Stimulated activated CD8-positive, alpha-beta memory T cell treated with anti-CD3 and anti-CD28 coated beads, Interleukin-7, amount 100 ng/mL, for 1 hour (primary cell): ENCODE measurements at places on chromosomes 7 and 10.

DNA sequence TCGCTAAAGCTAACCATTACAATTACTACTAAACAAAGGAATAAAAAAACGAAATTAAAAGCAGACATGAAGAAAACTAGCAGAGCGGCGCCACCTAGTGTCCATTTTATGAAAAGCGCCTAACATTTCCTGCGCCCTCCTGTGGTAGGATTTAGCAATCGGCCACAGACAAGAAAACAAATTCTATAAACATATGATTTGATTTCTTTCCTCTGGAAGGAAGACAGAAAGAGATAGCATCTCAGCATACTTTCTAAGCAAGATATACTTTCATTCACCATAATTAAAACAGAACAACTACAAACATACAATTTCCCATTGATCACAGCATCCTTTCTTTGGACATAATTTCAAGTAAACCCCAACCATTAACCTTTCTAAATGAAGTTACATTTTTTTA, 337.7 kb upstream of the NPVF start:
- DNase-seq: peak; percentile 38

- DNase-seq: no peak
These were observed 101.5 kb upstream of the EGR2 start for GRCh38 chr10:62917475-62918238.

DNA sequence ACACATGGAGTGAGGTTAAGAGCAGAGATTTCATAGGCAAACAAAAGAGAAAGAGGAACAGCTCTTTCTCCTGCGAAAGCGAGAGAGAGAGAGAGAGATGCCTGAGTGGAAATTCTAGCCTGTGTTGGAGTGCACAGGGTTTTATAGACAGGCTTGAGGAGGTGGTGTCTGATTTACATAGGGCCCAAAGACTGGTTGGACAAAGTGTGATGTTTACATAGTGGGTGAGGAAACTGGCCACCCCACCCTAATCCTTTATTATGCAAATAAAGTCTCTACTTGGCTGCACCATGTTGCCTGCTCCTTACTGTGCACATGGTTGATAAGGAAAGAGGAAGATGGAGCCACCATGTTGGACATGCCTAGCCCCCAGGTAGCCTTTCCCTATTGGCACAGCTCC, 967.8 kb upstream of the SORCS1 start:
- no peak for DNase-seq

- DNase-seq: no peak
These were observed 925.1 kb downstream of the LRMDA start for GRCh38 chr10:76356557-76356956.

DNA sequence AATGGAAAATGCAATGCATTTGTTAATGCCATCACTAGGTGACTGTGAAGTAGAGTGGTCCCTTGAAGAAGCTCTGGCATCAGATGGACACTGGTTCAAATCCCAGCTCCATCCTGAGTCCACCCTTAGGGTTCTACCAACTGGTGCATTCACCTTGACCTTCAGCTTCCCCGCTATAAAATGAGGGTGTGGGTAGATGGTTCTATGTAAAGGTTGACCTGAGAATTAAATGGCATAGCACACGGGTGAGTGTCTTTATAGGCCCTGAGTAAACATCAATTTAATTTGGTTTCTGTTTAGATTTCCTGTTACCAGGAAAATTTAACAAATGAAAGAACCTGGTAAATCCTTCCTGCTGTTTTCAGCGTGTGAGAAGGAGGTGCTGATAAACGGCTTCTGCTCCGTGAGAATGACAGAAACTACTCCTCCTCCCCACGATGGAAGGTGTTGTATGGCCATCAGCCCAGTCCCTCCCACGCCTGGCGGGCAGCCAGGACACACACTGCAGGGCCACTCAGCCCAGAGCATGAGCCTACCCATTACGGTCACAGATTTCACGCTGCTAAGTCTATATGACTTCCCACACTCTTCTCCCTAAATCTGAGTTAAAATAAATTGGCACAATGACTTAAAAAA, 210.1 kb downstream of the TNS3 start:
- no peak for DNase-seq

GRCh38 chr7:38308140-38308539, 34.7 kb upstream of the TARP start:
- no peak for DNase-seq

DNA sequence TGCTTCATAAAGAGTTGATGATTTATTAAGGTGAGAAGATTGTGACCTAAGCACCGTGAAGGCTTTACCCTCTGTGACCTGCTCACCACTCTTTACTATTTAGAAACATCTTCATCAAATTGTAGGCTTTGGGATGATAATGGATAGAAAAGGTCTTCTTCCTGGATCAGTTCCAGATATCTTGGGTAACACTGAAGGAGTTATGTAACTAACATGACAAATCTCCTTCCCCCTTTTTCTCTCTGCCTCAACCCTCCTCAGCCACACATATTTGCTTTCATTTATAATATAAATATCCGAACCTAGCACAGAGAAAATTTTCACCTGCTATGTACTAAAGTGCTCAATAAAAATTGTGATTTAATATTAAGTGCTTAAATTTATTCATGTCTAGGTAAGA, 151.5 kb downstream of the FRMD4A start:
- DNase-seq: no peak

DNA sequence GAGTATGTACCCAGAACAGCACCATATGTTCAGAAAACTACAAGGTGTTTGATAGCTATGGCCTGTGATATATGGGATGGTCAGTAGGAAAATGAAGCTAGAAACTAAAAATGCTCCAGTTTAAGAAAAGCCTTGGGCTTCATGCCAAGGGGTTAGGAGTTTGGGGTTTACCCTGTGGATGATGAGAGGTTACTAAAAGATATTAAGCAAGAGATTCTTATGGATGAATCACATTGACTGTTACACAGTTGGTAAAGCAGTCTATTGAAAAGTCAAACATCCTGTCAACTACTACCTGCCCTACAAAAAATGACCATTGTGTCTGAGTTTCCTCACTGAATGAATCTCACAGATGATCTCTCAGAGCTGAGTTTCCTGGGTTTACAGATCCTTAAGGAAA, 166.2 kb upstream of the INHBA start:
- DNase-seq: no peak

DNA sequence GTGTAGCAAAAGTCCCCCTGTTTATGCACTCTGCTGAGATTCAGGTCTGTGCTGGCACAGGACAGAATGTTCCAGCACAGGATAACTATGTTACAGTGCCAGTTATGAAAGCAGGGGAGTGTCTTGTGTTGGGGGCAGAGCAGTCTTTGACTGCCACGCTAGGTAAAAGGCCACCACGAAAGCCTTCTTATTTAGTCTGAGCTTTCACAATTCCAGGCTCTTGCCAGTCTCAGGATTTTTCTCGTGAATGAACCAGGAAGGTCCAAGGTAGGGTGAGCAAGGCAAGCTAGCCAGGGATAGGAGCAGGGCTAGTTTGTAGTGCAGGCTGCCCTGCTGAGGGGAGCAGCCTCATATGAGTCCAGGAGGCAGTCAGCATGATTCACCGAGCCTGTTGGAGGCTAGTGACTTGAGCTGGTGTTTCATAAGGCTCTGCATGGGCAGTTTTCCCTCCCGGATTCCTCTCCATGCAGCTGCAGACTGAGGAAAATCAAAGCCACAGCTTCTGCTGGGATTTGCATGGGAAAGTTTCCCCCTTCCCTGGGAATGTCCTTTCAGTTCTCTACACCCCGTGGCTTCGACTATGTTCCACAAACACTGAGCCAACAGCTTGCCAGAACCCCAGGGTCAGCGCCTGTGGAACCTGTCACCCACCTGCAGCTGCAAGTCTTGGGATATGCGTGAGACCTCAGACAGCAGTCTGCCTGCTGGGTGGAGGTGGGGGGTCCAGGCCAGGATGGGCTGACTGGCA, 112.3 kb downstream of the JCAD start:
- no peak for DNase-seq

- DNase-seq: no peak
These were observed 31.4 kb downstream of the LRMDA start for GRCh38 chr10:75462865-75463264.

DNA sequence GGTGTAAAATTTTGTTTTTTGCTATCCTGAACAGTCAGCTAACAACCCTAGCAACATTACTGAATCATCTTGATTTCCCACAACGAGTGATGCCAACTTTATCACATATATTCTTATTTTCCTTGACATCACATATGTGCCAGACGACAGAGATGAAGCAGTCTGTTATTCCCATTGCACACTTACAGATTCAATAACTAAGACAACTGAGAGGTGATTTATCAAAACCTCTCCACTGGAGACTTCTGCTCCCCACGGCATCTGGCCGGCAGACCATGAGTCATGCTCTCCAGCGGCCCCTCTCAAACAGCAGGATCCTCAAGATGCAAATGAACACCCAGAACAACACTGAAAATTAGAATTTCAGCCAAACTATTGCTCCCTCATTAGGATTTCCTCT, 57.1 kb downstream of the AMPH start:
- no peak for DNase-seq

DNA sequence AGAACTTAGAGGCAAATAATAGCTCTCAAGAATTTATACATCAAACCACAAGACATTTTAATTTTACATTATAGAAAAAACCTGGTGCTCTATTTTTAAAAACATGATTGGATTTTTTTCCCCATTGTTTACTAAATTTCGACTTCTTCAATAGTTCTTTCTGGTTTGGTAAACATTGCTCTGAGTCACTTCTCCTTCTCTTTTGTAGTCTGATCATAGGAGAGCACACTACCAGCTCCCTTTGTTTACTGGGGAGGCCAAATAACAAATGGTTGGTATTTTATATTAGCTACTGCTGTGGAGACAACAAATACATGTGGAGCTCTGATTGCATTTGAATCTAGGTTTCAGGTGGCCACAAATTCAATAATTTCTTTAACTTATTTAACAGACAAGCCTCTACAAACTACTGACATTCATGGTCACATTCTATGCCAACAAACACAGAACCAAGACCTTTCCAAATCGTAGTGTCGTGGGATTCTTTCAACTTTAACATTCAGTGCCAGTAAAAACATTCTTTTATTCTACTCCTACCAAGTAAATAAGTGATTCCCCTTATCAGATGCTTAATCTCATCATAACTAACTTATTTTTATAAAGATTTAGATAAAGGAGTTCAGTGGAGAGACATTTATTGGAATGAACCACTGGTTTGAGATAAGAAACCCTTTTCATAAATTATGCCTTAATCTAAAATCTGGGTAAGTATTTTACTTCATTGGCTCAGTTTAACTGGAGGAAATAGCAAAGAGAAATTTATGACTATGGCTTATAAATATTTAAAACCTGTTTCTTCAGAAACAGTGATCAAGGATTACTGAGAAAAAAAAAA, 17.7 kb upstream of the FXYD4 start:
- no peak for DNase-seq

- DNase-seq: no peak
These were observed 334.3 kb downstream of the LRMDA start for GRCh38 chr10:75765789-75766096.

DNA sequence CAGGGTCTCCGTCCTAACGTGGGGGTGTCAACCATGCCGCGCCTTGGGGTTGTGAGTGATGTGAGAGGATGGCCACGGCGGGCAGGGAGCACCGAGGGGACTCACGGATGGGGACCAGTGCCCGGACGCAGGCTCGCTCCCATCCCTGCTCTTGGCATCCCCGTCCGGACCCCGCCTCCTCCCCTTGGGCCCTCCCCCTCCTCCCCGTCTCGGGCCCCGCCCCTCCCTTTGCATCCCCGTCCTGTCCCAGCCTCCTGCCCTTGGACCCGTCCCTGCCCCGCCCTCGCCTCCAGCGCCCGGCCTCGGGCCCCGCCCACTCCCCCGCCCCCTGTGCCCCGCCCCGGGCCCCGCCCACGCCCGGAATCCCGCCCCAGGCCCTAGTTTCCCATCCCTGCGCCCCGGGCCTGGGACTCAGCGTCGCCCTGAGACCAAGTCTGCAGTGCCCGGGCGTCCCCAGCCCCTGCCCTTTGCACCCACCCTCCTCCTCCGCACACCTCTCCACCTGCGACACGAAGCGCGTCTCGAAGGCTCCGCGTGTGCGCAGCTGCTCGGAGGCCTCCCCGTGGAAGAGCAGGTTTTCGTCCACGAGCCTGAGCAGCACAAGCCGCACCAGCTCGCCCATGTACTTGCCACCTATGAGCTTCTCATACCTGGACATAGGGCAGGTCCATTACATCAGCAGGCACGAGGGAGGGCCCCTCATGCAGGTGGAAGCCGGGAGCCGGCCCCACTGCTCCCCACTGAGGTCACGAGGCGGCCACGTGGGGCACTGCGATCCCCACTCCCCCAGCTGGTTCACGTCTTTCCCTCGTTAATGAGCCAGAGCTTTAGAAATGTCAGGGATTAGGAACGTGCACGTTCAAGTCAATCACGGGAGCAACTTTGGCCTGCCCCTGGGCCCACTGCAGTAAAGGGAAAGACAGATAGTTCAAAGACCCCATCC, 5.1 kb upstream of the MYL7 start:
- DNase-seq: peak; percentile 22

DNA sequence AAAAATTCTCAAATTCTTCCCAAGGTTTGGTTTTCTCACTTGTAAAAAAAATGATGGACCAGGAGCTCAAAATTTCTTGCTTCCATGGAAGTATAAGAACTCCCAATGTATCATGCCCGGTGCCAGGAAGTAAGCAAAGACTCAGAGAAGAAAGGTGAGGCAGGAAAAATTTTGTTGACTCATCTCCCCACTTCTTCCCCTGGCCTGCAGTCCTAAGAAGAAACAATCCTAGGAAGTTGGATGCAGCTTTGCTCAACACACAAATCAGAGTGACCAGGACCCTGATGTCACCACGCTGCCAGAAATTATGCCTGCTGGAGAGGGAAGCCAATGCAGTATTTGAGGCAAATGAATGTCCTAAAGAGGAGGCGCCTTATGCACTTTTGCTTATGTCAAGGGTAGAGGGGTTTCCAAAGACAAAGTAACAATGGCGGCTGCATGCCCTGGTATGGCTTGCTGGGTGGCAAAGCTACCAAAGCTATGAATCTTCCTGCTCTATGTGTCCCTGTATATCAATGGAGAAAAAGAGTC, 163.6 kb downstream of the NEURL1 start:
- DNase-seq: no peak

- DNase-seq: no peak
These were observed 35.4 kb downstream of the MALSU1 start for GRCh38 chr7:23334482-23335056.

GRCh38 chr10:69334302-69335062, 56.2 kb downstream of the HK1 start:
- no peak for DNase-seq

GRCh38 chr10:117342641-117343040, 32.6 kb downstream of the PDZD8 start:
- DNase-seq: no peak

GRCh38 chr7:152860310-152860709, 100.8 kb downstream of the ACTR3B start:
- no peak for DNase-seq
